Activated CD4-positive, alpha-beta T cell treated with anti-CD3 and anti-CD28 coated beads, Interleukin-2, amount 10 ng/mL, durations not matched to agents 24 days and 14 days (primary cell): ENCODE measurements at places on chromosomes 4 and X. TPM values are rescaled to one million over a fixed set of nuclear protein-coding genes. Genes with fewer than 3 reads are reported as not detected.

- no peaks in the 10 kb centered on the region for H3K27me3 ChIP-seq
- H3K4me1 ChIP-seq = peaks cover 4% of the 10 kb centered on the region
- no peaks in the 10 kb centered on the region for H3K36me3 ChIP-seq
- DNase-seq = no peak
- H3K27ac ChIP-seq = no peak overlapping the region
These were observed 164.6 kb upstream of the BCOR start for GRCh38 chrX:40262157-40263013.

- H3K36me3 ChIP-seq = no peaks in the 10 kb centered on the region
- H3K27ac ChIP-seq = no peak overlapping the region
- no peak overlapping the region for H3K4me3 ChIP-seq
- peaks cover 8% of the 10 kb centered on the region for H3K27me3 ChIP-seq
These were observed 3.0 kb upstream of the ATP1B4 start for GRCh38 chrX:120358737-120359456.

DNA sequence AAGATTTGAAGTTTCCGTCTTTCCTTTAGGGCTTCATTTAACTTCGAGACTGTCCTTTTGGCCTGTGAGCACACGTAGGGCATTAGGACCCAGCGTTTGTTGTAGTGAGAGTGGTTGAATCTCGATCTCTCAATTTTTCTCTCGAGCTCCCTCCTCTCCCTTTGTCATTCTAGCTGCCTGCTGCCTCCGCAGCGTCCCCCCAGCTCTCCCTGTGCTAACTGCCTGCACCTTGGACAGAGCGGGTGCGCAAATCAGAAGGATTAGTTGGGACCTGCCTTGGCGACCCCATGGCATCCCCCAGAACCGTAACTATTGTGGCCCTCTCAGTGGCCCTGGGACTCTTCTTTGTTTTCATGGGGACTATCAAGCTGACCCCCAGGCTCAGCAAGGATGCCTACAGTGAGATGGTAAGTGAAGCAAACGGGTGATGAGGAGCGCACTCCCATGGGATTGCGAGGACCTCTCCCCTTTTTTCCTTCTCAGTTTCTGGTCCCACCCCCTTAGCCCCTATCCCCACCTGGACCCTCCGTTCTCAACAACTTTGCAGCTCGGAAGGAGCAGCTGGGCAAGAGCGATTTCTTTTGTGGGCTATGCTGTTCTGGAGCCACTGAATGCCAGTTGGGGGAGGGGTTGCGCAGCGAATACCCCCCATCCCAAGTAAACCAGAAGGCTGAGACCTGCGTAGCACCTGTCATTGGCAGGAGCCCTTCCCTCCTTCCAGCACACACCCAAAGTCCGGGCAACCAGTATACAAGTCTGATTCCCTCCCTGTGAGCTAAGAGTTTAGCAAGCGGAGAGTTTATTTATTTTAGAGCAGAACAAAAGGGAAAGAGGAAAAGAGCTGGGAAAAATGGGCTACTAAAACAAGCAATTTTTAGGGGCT is at the start of gene TMEM35A:
Gene TMEM35A, plus strand, starts transcription at position 164 of the 883 bp plus-strand sequence. Its CDS starts 124 bp downstream, at position 288.
- DNase-seq = no peak
- no peak within 1 kb of the TSS for H3K27ac ChIP-seq
- H3K27me3 ChIP-seq = peaks cover 21% of the 10 kb centered on the region
- H3K4me3 ChIP-seq = no peak within 1 kb of the TSS
- no peaks in the 10 kb centered on the region for H3K4me1 ChIP-seq
- H3K36me3 ChIP-seq = no peaks in the 10 kb centered on the region

DNA sequence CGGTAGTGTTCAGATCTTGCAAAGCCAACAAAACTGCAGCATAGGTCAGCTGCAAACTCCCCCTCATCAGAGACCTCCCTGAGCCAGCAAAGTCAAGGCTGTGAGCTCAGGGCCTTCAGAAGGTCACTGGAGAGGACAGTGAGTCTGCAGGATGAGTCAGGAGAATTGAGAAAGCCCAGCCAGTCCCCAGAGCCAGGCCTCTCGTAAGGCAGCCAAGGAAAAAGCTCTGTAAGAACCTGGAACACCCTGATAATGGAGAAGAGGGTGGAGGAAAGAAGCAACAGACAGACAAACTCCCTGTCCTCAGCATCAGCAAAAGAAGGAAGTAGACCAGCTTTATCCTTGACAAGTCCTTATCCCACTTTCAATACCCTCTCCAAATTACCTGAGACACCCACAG is 33.0 kb downstream of the GRIA3 start:
- no peak overlapping the region for H3K27ac ChIP-seq
- H3K4me3 ChIP-seq = no peak overlapping the region
- H3K36me3 ChIP-seq = no peaks in the 10 kb centered on the region
- no peak for DNase-seq
- no peaks in the 10 kb centered on the region for H3K4me1 ChIP-seq

The PAQR3 gene
- total RNA-seq = 14.1 and 14.9 TPM in 2 replicates
